ENCODE measurements at places on chromosomes 3 and 15. TPM values are rescaled to one million over a fixed set of nuclear protein-coding genes. Genes with fewer than 3 reads are reported as not detected.

The KBTBD13 gene
- not detected for total RNA-seq

The HTR3E gene
- total RNA-seq, result not detected

The OR5K1 gene
- not detected for total RNA-seq

The TM4SF18 gene
- not detected for total RNA-seq

The RASL12 gene
- total RNA-seq, result not detected

DNA sequence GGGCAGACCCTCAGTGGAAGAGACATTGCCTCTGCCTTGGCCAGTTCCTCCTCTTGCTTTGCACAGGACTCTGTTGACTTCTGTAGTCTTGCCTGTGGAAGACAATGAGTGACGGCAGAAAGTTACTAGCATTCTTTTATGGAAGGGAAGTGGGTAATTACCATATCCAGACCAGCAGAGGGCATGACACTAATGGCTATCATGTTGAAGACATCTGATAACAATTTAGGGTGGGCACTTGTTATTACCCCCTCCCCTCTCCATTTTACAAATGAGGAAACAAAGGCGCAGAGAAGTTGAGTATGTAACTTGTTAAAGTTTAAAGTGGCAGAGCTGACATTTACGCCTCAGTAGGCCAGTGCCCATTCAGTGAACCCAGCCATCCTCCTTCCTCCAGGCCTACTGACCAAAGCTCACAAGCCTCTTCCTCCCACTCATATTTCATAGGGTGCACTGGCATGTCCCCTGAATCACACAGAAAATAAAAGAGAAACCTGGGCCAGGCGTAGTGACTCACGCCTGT is 48.2 kb upstream of the FMN1 start:
- no peak for DNase-seq

- DNase-seq, result no peak
Measured at GRCh38 chr15:50438251-50438650, 14.0 kb downstream of the USP8 start.

- DNase-seq, result no peak
Measured at GRCh38 chr3:51559411-51559888, 20.9 kb downstream of the RAD54L2 start.

GRCh38 chr15:77162872-77163633 is 92.1 kb upstream of the TSPAN3 start:
- DNase-seq, result no peak

DNA sequence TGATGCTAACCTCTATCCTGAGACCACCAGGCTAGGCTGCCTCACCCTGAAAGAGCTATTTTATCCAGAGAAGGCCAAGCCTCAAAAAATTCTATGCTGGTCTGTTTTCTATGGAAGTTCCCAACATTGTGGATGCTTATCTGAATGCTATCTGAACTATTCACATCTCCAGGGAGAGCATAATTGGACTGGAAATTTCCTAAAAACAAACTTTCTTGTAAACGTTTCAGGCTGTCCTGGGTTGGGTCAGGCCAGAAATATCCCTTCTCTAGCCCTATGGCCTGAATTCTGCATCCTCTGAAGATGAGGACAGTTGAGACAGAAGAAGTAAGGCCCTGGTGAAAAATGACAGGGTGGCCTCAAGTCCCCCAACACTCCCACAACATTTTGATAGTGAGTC is 706.4 kb upstream of the NR2F2 start:
- no peak for DNase-seq

- DNase-seq, result no peak
Measured at GRCh38 chr3:183050706-183051105, 48.6 kb downstream of the MCCC1 start.

All from activated naive CD4-positive, alpha-beta T cell treated with anti-CD3 and anti-CD28 coated beads for 36 hours (primary cell).